ENCODE measurements at places on chromosomes 4 and X.

DNA sequence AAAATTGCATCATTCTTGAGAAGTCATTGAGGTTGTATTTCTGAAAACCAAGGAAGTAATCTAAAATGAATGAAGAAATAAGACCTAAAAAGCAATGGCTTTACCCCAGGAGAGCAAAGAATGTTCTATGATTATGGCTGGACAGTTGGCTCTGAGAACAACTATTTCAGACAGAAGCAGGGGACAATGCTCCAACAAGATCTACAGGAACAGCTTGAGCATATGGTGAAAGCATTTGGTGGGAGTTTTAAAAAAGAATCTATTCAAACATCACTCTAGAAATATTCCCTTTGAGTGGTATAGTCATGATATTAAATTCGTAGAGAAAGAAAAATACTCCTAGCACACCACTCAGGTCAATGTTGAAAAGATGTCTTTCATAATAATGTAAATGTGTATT is 26.7 kb downstream of the DYNLT3 start:
- DNase-seq: no peak

DNA sequence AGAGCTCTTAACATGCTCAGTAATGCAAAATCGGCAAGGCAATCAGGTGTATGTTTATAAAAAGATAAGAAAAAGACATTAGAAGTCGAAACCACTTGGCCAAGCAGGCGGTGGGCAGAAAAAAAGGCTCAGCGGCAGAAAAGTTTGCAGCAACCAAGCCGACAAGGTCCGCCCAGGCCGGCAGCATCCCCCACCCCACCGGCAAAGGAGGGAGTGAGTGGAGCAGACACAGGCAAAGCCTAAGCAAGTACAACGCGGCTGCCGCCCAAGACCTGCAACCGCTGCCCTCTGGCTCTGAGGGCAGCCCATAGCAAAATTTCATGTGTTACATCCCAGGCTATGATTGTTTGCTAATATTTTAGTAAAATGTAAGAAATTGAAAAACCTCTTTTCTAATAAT is 125.4 kb upstream of the ZCCHC13 start:
- no peak for DNase-seq

DNA sequence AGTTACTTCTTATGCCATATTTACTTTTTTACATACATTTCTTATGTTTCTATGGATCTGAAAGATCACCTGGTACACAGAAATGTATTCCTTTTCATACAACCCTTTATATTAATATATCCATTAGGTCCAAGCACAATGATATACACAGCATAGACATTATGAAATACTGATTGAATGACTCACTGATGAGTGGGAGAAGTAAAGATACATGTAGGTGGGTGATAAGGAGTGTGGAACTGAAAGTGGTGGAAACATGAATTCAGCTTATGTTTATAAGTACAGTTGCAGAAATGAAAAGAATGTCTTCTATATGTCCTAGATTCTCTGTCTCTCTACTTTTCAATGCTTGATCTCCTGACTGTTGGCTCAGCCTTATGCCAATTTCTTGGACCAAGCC is 87.9 kb downstream of the YIPF7 start:
- no peak for DNase-seq

DNA sequence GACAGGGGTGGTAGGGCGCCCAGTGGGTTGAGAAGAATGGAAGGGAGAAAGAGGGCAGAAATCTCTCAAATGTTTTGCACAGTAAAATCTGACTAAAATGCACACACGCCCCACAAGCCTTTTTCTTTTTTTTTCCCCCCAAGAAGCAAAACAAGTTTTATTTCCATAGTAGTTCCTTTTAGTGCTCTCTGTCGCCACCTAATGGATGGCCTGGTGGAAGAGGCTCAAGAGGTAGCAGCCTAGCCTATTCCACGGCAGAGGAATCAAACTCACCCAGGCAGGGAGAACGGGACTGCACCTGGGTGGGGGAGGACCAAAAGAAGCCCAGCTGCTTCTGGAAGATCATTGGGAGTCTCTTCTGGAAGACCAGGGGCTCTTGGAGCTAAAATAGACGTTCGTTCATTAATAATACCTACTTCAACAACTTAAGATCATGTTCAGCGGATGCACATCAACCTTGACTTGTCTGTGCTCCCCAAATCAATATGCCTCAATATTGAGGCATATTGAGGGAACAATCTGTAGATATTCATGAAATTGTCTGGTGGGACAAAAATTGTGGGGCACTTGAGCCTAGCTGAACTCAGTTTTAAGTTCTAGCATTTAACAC is 31.6 kb upstream of the IRAK1 start:
- peak; percentile 65 for DNase-seq

DNA sequence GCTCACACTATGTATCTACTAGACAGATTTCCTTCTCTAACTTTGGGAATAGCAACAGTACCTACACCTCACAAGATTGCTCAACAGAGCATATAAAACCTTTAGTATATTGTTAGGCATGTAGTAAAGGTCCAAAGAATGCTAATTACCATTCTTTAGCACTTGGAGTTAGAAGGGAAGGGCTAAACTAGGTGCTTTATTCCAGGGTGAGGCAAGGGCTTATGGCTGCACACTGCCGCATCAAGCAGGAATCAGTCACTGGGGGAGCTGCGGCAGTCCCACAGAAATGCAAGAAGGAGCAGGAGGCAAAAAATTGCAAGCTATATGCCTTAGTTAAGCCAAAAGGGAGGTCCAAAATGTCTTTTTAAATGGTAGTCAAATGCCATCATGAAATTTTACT is 162.7 kb downstream of the PPP3CA start:
- no peak for DNase-seq

DNA sequence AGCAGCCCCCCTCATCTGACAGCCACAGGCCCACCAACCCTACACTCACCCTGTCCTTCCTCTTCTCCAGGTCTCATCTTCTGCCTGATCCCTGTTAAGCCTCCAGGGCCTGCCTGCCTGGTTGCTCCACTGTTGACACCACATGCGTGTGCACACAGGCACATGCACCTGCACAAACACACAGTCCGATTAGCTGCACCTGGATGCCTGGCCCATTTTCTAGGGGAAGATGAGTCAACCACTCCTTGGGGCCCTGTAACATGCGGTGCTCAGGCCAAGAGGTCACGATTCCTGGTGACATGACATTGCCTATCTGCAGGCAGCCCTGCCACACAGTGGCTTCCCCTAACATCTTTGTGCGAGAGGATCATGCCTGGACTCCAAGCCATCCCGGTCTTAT is 498.4 kb downstream of the BCOR start:
- DNase-seq: no peak

DNA sequence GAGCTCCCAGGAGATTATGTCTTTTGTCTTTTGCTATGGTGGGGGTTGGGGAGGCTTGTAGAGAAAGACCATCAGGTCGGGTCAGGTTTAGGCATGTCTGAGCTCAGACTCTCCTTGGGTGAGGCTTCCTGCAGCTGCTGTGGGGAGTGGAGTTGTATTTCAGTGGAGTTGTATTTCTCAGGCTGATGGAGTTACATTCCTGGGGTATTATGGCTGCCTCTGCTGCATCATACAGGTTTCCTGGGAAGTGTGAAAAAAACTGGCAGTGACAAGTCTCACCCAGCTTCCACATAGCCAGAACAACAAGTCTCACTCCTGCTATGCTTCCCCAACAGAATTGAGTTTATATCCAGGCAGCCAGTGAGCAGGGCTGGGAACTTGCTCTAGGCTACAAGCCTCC is 119.3 kb downstream of the VSIG4 start:
- DNase-seq: no peak

DNA sequence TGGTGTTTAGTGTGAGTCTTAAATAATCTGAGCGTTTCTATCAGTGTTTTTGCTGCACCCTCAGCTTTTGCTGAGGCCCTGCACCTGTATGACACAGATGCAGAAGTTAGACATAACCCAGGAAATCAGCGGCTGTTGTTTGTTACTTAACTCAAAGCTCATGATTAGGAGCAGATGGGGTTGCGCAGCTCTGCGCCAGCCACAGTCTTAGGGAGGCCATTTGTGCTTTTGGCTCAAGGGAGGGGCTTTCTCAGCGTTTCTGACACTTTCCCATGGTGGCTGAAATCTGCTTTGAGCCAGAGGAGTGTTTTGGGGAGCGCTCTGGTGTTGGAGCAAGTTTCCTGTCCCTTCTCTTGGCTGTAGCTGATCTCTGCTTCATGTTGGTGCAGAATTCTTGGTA is 433.8 kb downstream of the NAF1 start:
- no peak for DNase-seq

DNA sequence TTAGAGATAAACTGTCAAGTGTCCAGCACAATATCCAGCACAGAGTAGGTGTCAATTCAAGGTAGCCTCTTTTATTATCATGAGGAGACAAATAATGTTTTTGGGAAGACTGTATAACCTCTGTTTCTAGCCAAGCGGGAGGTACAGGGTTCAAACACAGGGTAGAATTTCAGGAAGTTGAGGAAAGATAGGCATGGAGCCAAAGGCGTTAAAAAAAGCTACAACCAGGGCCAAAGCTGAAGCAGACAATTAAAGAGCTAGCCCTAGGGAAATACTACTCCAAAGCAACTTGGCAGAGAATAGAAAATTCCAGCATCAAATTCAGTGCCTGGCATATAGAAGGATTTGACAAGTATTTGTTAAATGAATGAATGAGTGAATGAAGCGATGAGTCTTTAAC is 40.0 kb upstream of the CASK start:
- no peak for DNase-seq

- no peak for DNase-seq
These were observed 7.5 kb upstream of the SPINK2 start for GRCh38 chr4:56828784-56829535.

GRCh38 chrX:97400492-97400891 is 516.8 kb downstream of the RPA4 start:
- no peak for DNase-seq

GRCh38 chr4:11404431-11404830 is 24.3 kb downstream of the HS3ST1 start:
- no peak for DNase-seq

DNA sequence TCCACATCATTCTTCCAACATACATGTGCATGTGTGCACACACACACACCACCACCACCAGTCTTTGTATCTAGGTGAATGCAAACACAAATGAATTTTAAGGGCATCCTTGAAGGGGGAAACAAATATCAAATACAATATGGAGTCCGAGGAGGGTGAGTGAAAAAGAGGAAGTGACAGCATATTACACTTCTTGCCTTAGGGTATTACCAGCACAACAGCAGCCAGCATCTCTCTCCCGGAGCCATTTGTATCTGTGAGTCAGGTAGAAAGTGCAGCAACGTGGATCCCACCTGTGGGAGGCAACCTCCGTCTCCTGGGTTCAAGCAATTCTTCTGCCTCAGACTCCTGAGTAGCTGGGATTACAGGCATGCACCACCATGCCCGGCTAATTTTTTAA is 483.2 kb downstream of the SMARCA1 start:
- no peak for DNase-seq

Data from neural crest cell (in vitro differentiated cells).